ENCODE measurements at places on chromosomes 1 and 21.

DNA sequence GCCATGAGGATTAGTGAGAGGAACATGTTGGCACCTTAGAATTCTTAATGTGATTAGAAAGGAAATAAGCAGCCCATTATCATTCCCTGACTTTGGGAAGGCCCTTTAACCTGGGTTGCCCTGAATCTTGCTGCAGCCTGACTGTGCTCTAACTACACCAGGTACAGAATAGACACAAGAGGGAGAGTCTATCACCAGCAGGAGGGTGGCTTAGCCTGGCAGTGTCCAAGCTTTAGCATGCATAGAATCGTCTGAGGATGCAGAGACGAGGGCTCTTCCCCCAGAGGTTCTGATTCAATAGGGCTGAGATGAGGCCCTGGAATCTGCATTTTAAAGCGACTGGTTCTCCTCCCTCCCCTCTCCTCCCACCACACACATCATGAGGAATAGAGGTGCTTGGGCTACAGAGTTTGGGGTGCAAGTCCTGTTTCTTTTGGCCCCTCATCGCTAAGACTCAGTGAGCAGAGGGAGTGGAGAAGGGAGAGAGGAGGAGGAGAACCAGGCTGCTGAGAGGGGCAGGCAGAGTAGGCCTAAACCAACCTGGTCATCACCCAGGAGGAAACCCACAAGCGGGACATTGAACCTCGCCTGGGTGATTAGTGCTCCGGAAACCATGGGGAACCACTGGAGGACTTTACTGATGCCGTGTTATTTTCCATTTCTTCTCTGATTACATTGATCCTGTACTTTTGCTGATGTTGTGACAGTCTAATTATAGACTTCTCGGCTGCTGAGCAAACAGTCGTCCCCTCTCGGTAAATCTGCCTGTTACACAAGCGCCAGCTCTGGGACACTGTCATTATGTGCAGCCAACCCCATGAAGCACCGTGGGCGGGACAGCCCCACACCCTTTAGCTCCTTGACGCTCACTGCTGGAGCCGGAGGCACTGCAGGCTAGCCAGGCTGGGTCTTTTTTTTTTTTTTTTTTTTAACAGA, 6.3 kb upstream of the TENT5C start:
- no peak for ATAC-seq

GRCh38 chr1:151711951-151712350, 4.7 kb downstream of the CELF3 start:
- ATAC-seq = no peak

DNA sequence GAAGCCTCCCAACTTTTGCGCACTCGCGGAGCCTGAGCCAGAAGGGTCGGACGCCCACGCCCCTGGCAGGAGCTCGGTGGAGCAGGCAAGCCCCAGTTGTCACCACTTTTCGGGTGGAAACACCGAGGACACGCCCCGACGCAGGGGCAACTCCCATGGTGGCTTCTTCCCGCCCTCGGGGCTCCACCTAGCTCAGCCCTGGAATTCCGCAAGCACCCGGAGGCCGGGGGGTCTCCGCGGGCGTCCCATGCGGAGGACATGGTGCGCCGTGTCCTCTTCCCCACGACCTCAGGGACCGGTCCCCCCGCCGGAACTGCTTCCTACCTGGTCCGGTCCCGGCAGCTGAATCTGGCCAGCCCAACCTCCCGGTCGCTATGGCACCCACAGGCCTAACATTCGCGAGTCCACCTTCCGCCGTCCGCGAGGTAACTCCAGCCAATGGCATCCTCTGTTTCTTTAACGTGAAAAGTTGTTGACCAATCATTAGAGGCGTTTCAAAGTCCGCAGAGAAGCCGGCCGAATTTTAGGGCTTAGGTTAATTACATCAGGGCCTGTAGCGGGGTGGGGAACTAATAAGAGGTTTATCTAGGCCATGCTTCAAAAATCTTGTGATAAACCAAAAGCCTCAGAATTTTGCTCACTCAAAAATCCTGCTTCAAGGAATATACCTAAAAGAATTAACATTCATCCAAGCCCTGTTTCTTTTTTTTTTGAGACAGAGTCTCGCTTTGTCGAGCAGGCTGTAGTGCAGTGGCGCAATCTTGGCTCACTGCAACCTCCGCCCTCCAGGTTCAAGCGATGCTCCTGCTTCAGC, at the start of gene STPG1:
TSS of gene STPG1 (minus strand) at position 433 of the 814 bp plus-strand sequence. CDS start 12,394 bp downstream, outside the sequence.
- peak; percentile 77 for ATAC-seq

GRCh38 chr21:32197896-32198295, 81.0 kb downstream of the MIS18A start:
- ATAC-seq = no peak

DNA sequence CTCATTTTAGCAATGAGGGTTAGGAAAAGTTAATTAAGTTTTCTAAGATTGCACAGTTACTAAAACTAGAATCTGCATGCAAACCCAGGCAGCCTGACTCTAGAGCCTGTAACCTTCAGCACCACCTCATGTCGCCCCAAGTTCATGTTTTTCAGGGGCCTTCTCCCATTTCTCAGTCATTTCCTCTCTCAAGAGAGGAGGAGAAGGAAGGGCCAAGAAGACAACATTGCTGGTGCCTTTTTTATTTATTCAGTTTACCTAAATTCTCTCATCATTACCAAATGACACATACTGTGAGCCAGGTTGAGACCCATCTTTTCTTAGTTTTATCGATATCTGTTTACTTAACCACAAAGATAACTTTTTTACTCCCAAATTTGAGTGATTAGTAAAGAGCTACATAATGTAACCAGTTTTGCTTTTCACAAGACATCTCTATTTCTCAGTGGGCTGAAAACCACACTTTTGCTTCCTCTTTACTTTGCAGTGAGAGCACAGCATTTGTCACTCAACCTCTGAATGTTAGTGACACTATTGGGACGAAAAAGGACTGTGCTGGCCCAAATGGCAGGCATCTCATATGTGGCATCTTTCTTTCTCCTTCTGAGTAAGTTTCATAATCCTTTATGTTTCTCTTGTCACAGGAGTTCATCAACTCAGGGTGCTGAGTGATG, at the start of gene CD101:
TSS of gene CD101 (plus strand) at position 507 of the 674 bp plus-strand sequence. CDS start at position 565, 58 bp downstream.
- no peak for ATAC-seq

- ATAC-seq = peak; percentile 96
These were observed 120.9 kb downstream of the SYT2 start for GRCh38 chr1:202589190-202589930.

- peak; percentile 68 for ATAC-seq
These were observed 9.8 kb downstream of the NHLH1 start for GRCh38 chr1:160376525-160377131.

GRCh38 chr21:44637018-44637850, at the start of gene KRTAP10-10:
KRTAP10-10 (plus strand) TSS chr21:44637356; CDS start chr21:44637418, 62 bp downstream.
- no peak for ATAC-seq

DNA sequence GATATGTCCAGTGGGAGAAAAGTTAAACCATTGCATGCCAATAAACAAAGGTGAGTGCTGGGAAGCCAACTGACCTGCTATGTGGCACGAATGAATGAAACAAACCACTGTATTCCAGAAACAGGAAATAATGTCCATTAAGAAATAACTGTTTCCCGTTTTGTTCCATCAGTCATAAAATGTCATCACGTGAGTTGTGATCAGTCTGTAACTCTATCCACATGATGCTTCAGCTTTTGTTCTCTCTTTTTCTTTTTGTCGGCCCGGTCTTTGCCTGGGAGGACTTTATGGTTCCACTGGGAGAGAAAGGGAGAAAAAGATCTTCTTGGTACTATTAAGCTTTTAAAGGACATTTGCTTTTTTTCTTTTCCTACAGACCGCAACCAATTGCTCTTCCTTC, 179.9 kb downstream of the TGFB2 start:
- no peak for ATAC-seq

- no peak for ATAC-seq
These were observed 21.8 kb downstream of the RSPH1 start for GRCh38 chr21:42474043-42474831.

DNA sequence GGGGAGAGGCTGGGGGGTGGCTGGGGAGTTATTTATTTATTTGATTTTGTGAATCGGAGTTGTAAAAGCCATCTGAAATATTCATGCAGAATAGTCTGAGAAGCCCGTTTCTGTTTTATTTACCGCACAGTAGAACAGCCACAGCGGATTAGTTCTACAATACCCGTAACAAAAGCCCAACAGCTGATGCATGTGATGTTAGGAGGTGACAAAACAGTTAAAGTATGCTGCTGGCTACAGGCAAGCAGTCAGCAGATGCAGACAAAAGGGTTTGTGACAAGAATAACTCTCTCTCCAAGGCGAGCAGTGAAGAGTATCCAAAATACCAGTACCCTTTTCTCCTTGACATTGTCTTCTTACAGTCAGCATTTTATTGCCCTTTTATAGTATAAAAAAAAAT, 42.0 kb downstream of the PROX1 start:
- ATAC-seq = no peak

GRCh38 chr1:88001460-88001859, 672.8 kb downstream of the LMO4 start:
- ATAC-seq = no peak

DNA sequence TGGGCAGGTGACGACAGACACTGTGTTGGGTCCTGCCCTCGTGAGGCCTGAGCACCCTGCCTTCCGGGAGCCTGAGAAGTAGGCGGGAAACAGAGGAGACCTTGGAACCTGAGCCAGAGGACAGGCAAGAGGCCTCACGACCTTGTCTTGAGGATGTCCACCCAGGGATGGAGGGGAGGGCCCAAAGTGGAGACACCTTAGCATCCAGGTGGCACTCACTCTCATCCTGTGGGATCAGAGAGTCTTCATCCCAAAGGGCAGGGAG, 347.2 kb downstream of the NPHP4 start:
- no peak for ATAC-seq

DNA sequence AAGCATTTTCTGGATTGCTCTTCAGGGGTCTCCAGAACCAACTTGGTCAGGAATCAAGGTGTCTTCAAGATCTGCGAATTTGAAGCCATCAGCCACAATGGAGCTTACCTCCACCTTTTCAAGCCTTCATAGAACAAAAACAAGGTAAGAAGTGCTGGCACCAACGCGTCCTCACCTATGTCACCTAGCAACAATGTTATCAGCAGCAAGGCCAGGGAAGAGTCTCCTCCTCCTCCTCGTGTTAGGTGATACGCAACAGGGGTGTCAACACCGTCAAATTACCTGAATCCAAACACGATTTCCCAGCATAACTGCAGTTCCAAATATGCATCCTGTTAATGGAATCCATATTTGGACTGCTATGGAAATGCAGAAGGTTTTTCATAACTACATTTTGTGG, 4.1 kb upstream of the TIAM1 start:
- no peak for ATAC-seq

DNA sequence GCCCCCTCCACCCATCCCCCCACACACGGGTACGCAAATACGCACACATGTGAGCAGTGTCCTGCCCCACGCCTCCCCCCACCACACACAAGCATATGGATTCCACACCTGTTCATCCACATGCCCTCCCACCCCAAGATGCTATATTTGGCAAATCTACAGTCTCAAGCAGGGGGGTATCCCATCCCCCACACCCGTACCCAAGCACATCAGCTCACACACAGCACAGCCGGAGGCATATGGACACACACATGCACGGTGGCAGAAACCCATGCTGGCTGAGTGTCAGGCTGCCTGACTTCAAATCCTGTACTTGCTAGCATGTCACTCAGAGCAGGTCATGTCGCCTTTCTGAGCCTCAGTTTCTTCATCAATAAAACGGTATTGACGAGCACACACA, 10.6 kb downstream of the COL16A1 start:
- ATAC-seq = no peak

GRCh38 chr1:230836793-230837192, 31.5 kb downstream of the C1orf198 start:
- no peak for ATAC-seq

DNA sequence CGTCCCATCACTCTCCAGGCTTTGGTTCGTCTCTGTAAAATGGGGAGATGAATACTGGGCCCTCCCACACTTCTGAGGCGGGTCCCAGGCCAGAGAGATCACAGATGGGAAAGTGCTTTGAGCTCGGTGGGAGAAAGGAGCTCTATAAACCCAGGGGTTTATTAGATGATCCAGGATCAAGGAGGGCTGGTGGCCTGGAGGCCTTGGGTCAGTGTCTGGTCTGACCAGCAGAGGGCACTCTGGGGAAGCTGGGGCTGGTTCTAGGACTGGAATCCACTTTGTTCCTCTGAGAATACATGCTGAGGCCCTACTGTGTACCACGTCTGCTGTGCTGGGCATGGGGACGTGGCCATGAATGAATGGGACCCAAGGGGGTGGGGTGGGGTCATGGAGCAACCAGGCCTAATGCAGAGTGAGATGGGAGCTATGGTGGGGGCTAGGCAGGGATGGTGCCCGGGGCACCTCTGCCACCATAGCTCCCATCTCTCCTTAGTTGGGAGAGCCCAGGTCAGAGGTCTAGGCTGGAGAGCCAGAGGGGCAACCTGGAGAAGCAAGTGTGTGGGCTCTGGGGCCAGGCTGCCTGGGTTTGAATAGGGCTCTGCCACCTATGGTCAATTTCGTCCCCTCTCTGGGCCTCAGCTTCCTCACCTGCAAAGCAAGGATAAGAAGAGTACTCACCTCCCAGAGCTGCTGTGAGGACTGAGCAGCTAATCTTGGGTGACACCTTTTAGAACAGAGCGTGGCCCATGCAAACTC, 9.0 kb upstream of the FAM131C start:
- ATAC-seq = peak; percentile 50

- no peak for ATAC-seq
These were observed 8.5 kb downstream of the CLDN19 start for GRCh38 chr1:42731585-42731984.
